Stimulated activated memory B cell treated with anti-CD40 and anti-IgM and Interleukin-4, amounts not matched to agents 10 μg/mL and 1 μg/mL and 100 μg/mL, for 72 hours (primary cell): ENCODE measurements at places on chromosomes 5 and 9.

GRCh38 chr5:124697933-124698591, 48.4 kb downstream of the ZNF608 start:
- no peak for ATAC-seq

- ATAC-seq, result no peak
Measured at GRCh38 chr5:160702311-160702803, 149.7 kb downstream of the ATP10B start.

DNA sequence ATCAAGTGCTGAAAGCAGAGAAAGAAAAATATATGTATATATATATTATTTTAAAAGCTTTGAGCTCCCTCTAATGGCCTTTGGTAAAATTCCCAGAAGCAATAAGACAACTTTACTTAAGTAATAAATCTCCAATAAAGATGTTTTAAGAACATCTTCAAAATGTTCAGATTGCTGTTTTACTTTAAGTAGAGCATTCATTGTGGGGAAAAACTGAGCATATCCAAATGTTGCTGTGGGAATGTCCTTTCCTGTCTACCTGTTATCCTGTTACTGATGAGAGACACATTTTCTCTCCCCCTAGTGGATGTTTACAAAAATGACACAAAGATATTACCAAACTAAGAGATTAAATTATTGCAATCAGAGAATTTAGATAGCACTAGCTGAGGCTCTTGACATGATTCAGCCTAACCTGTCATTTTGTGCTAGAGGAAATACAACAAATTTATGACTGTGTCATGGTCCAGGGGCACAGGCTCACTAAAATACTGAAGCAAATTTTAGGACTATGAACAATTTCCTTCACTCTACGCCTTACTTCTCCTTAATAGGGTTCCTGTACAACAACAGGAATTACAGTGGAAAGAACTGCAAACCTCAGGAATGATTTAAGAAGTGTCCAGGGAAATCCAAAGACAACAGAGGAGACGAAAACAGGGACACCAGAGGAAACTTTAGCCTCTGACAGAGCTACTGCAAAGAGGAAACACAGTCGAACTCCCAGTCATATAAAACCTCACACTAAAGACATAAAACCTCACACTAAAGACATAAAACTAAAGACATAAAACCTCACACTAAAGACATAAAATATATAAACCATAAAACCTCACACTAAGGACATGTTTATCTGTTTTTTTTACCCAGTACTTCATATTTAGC, 24.3 kb upstream of the PRRC1 start:
- no peak for ATAC-seq

DNA sequence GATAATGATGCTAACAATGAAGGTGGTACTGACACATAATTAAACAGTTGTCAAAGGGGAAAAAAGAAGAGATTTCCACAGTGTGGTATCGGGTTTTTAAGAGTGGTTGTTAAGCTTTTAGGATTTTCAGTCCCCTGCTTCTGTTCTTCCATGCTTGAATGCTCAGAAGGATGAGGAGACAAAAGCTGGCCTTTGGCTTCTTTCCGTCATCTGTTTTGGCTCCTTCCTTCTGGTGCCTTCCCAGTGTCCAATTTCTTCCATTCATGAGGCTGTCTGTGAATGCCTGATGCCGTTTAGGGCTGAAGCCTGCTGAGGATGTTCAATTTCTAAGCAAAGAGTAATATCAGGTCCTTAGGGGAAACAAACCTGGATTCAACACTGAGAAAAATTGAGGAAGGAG, 179.6 kb upstream of the GLRA1 start:
- ATAC-seq, result no peak

DNA sequence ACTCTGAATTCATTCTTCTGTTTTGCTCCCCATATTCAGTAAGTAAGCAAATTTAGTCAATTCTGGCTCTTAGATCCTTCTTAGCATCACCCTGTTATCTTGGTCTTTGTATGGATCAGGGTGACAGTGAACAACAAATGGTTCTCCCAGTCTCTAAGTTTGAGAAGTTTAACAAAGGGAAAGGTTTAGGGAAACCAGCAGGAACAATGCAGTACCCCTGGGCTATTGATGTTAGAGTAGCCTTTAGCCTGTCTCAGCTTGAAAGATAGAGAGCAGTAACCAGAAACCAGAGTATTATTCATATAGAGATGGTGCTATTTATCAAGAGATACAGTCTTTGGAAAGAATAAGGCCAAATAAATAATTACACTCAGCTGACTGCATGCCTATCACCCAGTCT, 241.8 kb downstream of the CDH12 start:
- ATAC-seq, result no peak

DNA sequence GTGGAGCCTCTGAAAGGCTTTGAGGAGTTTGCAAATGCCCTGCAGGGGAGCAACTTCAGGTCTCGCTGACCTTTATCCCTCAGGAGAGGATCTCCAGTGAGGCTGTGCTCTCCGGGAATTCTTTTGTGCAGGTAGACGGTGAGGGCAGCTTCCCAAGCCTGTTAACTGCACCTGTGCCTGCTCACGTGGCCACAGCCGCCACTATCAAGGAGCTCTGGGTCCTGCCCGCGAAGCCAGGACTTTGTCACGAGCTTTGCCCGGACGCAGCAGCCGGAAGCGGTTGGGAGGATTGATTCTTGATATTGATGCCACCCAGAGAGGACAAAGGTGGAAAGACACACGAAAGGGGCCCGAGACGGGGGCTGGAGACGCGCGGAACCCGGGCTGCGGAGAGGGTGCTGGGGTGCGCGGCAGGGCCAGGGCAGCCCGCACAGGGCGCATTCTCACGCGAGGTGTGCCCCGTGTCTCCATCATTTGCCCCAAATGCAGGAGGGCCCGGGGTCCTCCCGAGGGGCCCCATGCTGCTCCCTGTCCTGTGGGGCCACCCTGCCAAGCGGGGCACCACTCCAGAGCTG, 18.2 kb downstream of the SLC9A3 start:
- ATAC-seq, result no peak

DNA sequence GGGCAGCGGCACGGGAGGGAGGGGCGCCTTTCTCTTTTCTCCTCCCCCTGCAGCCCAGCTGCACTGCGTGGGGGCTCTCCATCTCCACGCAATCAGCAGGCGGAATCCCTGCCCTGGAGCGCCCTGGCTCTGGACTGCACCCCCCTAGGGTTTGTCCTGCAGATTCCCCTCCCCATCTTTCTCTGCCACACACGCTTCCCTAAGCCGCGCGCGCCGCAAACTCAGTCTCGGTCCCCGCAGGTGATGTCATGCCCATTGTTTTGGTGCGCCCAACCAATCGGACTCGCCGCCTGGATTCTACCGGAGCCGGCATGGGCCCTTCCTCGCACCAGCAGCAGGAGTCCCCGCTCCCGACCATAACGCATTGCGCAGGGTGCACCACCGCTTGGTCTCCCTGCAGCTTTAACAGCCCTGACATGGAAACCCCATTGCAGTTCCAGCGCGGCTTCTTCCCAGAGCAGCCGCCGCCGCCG, at the start of gene KCNN2:
KCNN2 (plus strand) TSS at position 347 of the 473 bp plus-strand sequence; CDS start at position 417, 70 bp downstream.
- ATAC-seq, result peak; percentile 53

DNA sequence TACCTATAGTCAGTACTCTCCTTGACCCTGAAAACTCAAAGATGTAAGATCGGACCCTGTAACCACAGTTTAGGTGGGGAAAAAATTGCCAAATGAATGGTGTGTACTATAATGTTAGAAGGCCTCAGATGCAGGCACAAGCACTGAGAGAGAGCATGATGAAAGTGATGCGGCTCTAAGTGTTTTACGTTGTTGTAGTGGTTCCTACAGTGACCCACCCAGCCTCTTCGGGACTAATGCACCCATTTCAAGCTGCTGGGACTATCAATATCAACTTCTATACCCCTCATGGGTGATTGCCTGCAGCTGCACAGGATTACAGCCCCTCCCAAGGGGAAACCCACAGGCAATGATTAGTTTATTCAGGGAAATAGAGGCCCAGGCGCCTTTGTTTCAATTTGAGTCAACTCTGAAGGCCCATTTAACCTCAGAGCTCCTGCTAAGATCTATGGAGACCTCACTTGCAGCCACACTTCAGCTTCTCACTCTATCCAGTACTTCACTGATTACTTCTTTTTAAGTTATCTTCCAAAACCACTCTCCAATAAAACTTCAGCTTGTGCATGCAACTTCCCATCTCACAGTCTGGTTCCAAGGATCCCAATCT, 340.7 kb downstream of the NR2F1-AS1 start:
- no peak for ATAC-seq

DNA sequence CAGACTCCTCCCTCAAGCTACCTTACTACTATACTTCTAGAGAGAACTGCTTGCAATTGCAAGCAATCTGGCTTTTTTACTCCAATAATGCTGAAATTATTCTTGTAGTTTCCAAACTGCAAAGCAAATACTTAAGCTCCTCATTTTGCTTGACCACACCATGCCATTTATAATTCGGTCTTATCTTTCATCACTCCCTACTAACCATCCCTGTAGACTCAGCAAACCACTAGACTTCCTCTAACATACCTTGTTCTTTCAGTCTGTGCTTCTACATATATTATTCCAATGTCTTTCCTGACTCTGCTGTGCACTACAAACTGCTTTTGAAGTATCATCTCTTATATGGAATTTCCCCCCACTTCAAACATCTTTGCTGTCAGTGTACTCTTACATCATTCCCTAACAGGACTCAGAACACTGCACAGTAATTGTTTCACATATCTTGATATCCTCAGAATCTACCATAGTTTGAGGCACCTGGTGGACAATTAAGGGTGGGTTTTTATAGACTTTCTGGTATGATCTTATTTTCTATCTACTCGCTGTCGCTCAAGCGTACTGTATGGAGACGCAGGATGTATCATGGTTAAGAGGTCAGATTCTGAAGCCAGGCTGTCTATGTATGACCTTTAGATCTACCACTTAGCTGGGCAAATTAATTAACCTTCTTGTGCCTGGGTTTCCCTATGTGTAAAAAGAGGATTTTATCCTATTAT, 2.8 kb downstream of the IL6ST start:
- no peak for ATAC-seq

- ATAC-seq, result no peak
Measured at GRCh38 chr9:132414731-132415130, 4.7 kb downstream of the CFAP77 start.

DNA sequence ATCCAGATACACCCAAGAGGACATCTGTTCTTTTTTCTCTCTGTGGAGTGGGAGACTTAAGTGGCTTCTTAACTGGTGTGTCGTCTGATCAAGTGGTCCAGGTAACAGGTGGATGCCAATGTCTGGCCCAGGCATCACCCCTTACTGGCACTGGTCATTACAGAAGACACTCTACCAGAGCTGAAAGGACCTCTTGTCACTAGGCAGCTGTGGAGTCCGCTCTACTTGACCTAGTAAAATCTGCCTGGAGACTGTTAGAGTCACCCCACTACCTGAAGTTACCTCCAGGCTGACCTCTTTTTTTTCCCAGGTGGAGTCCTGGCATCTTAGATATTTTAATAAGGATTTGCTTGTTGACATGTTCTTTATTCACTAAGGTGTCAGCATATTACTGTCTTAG, 22.5 kb downstream of the FXN start:
- ATAC-seq, result no peak

DNA sequence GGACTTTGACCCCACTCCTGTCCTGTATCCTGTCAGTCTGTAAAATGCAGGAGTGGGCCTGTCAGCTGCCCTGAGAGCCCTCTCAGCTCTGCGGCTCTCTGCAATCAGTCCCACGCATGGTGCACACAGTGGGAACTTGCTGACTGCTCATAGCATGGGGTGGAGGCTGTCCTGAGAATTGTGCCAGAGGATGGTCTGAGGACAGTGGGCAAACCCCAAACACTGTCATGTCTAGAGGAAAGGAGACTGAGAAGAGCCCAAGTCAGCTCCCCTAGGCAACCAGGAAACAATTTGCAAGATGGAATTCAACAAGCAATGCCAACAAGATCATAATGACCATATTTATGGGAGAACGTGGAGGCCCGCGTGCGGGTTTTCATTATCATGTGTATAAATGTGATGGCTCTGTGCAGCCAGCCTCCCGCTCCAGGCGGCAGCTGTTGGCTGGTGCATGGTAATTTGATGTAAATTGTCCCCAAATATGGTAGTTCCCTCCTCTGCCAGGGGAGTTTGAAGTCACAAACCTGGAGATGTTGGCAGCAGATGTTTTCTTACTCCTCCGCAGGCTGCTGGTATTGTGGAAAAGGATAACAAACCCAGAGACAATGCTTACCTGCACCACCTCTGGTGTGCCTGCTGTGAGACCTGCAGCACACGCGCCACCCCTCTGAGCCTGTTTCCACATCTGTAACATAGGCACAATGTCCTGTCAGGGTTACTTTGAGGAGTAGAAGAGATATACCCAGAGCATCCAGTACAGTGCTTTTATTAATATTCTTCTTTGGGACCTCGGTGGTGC, 39.8 kb upstream of the ALDH1B1 start:
- ATAC-seq, result no peak

DNA sequence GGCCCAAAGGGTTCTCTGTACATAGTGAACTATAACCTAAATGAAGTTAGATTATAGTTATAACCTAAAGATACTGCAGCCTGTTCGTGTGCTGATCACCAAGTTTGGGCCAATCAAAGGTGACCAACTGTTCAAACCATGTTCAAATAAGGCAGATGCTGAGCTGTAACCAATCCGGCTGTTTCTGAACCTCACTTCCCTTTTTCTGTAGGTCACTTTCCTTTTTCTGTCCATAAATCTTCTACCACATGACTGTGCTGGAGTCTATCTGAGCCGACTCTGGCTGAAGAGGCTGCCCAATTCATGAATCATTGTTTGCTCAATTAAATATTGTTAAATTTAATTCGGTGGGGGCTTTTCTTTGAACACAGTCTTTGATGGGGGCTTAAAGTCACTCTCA, 1920.2 kb downstream of the MAT2B start:
- no peak for ATAC-seq

DNA sequence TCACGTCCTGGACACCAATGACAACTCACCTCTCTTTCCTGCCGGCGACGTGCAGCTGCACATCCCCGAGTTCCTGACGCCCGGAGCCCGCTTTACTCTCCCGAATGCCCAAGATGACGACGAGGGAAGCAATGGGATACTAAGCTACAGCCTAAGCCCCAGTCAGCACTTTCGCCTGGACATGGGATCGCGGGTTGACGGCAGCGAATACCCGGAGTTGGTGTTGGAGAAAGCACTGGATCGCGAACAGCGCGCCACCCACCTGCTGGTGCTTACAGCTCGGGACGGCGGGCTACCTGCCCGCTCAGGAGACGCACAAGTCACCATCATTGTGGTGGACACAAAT, 1.1 kb downstream of the PCDHAC1 start:
- no peak for ATAC-seq

DNA sequence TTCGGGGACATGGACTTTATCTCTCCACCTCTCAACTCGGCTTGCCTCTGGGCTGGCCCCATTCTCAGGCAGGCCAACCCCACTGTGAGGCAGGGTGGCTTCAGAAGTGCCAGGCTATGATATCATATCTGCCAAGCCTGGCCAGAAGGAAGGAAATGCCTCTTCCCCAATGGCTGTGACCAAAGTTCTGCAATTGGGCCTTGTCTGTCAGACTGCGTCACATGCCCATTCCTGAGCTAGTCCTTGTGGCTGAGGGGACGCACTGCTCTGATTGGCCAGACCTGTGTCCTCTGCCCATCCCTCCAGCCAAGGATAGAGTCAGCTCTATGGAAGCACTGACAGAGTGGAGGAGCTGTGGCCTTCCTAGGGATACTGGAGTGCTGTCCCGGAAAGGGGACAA, 11.9 kb downstream of the SMIM23 start:
- peak; percentile 20 for ATAC-seq

- ATAC-seq, result no peak
Measured at GRCh38 chr5:40066616-40067015, 613.1 kb upstream of the PTGER4 start.
